CD8-positive, alpha-beta memory T cell (primary cell): ENCODE measurements at places on chromosomes 11 and 22. TPM values are rescaled to one million over a fixed set of nuclear protein-coding genes. Genes with fewer than 3 reads are reported as not detected.

The HIKESHI gene
- total RNA-seq = 56.9 TPM

The SMIM38 gene
- 1.8 TPM for total RNA-seq

The PTPN5 gene
- not detected for total RNA-seq

The TREH gene
- not detected for total RNA-seq

The P4HA3 gene
- total RNA-seq = not detected

The GPR83 gene
- not detected for total RNA-seq

GRCh38 chr11:69310934-69311766 is 17.2 kb downstream of the MYEOV start:
- DNase-seq = no peak

GRCh38 chr22:26385164-26385563 is 43.9 kb upstream of the ASPHD2 start:
- no peak for DNase-seq

DNA sequence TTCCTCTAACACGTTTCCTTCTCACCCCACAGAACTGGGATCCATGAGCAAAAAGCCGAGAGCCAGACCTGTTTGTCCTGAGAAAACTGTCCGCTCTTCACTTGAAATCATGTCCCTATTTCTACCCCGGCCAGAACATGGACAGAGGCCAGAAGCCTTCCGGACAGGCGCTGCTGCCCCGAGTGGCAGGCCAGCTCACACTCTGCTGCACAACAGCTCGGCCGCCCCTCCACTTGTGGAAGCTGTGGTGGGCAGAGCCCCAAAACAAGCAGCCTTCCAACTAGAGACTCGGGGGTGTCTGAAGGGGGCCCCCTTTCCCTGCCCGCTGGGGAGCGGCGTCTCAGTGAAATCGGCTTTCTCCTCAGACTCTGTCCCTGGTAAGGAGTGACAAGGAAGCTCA is 24.0 kb downstream of the CD5 start:
- DNase-seq = peak; percentile 40

DNA sequence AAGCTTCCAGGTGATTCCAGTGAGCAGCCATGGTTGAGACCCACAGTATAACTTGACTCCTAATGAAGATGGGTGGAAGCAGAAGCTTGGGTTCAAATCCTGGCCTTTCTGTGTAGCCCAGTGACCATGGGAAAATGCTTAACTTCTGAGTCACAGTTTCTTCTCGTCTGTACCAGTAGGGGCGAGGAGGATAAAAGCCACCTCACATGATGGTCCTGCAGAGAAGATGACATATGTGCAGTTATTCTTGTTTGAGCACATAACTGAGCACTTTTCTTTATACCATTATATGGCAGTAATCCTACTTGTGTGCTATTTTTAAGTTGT is 4.9 kb downstream of the TMEM109 start:
- DNase-seq = no peak

DNA sequence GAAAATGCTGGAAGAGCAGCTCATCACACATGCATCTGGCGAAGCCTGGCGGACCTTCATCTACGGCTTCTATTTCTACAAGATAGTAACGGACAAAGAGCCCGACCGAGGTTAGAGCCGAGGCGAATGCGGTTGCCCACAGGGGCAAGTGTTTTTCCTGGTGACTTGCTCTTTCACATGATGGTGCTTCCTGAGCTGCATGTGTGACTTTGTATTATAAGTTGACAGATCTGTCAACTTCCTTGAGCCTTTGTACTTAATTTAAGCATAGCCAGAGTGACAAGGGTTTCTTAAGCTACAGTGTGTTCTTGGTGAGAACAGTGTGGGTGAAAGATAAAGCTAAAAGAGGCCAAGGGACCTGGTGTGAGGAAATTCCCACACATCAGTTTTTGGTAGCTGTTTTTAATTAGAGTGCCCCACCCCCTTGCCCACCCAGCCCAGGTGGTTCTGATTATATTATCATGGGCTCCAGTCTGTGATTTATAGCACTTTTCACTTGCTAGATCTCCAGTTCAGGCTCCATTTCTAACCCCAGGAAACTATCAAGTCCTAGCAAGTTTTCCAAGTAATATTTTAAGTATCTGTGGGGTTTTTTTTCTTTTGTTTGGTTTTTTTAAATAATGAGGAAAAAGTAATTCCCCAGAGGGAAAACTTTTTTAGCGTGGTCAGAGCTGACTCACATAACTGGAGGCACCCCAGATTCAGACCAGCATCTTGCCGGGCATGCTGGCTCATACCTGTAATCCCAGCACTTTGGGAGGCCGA is 68.0 kb upstream of the YWHAH start:
- no peak for DNase-seq

DNA sequence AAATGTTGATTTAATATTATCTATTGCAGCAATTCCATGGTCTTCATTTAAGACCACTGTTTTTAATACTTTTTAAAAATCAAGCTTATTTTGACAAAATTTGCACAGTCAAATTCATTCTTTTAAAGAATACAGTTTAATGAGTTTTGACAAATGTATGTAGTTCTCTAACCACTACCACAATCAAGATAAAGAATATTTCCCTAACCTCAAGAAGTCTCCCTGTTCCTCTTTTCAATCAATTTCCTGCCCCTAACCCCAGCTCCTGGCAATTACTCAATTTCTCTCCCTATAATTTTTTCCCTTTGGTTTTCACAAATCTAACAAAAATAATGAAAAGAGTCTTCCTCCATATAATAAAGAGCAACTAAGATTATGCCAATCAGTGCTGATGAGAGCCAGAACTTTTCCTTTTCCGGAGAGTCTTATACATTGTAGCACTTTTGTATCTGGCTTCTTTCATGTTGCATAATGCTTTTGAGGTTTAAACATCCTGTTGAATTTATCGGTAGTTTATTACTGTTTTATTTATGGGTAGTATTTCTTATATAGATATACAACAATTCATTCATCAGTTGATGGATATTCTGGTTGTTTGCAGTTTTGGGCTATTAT is 231.7 kb downstream of the AASDHPPT start:
- DNase-seq = no peak

DNA sequence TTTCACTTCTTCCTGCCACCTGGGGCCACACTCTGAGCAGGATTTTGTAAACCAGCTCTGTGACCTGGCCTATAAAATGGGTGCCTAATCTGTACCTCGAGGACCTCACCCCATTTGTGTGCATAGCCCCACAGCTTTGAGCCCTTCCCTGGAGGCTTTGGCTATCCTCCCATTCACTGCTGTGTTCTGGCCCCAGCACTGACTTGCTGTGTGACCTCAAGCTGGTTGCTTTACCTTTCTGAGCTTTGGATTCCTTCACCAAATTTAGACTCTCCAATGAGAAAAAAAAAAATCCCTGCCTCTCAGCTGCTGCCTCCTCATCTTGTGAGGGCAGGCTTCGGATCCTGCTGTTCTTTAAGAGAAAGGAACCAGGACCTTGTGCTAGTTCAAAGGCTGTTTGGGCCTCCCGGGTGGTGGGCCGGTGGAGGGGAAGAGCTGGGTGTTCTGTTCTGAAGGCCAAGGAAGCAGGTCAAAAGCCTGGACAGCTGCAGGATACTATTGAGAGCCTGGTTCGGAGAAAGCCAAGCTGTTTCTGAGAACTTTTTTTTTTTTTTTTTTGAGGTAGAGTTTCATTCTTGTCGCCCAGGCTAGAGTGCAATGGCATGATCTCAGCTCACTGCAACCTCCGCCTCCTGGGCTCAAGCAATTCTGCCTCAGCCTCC is 1.1 kb upstream of the PYGM start:
- no peak for DNase-seq

DNA sequence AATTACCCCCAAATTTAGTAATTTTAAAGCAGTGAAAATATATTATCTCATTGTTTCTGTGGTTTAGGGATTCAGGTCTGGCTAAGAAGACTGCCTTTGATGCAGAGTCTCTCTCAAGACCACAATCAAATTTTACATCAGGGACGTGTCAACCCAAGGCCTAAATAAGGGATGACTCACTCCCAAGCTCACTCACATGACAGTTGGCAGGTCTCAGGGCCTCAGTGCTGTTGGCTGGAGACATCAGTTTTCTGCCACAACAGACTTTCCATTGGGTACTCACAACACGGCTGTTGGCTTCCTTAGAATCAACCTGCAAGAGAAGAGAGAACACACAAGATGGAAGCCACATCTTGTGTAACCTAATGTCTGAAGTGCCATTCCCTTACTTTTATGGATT is 377.3 kb downstream of the FAM181B start:
- DNase-seq = no peak

- DNase-seq = no peak
Observed at GRCh38 chr11:120141113-120141767, 3.3 kb upstream of the TRIM29 start.

GRCh38 chr22:22744412-22745224 is 100.2 kb downstream of the GGTLC2 start:
- no peak for DNase-seq

DNA sequence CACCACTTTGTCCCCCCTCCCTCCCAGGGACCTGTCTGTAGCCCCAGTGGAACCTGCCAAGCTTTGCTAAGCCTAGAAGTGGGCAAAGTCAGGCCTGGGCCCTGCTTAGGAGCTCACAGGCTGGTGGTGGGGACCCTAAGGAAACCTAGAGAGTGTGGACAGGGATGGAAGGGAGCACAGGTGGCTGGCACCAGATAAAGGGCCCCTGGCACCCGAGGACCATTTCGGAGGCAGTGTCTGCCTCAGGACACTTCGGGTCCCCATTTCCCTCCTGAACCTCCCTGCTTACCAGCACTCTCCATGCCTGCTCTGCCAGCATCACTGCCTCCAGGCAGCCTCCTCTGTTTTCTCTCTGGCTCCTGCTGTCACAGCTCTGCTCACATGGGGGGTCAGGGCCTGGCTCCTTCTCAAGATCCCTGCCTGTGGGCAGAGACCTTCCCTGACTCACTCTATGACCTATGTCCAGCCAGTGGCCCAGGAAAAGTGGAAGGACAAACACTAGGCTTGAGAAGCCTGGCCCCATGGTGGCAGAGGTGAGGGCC is 13.6 kb upstream of the OMP start:
- no peak for DNase-seq

DNA sequence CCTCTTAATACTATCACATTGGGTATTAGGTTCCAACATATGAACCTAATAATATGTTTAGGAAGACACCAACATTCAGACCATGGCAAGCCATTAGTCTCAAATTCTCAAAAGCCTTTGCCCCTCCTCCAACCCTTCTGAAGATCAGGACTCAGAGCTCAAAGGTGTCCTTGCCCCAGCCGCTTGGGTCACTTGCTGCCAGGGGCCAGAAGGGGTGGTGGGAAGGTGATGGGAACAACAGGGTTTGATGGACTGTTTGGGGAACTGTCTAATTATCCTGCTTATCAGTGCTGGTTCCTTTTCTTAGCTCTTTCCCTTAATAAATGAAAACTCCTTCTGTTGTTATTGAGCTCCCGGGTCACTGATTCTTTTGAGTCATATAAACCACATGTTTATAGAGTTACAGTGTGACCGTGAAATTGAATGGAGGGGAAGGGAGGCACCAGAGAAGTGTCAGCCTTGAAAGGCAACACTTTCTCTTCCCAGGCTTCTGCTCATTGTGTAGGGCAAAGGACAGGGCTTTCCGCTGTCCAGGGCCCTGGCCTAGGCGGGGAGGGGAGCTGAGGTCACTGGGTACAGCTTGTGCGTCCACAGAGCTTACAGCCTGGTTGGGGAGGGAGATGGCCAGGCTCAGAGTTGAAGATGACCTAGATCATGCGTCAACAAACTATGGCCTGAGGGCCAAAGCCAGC is 105.1 kb downstream of the FBXO7 start:
- DNase-seq = no peak

DNA sequence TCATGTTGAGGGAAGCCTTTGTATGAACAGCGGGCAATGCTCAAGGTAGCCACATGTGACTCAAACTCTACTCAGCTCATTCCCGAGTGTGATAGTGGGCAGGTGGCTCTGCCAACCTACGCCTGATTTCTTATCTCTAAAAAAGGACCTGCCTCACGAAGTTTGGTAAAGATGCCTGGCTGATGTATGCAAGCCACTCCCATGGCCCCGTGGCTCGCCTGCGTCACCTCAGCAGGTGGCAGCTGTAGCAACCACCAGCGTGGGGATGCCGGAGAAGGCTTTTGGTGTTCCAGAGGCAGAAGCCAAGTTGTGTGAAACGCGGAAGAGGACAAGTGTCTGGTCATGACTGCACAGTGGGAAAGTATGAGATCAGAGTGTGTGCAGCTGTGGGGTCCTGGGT is 5.4 kb downstream of the FADS2 start:
- no peak for DNase-seq
